ENCODE measurements at places on chromosomes 13 and 19.

DNA sequence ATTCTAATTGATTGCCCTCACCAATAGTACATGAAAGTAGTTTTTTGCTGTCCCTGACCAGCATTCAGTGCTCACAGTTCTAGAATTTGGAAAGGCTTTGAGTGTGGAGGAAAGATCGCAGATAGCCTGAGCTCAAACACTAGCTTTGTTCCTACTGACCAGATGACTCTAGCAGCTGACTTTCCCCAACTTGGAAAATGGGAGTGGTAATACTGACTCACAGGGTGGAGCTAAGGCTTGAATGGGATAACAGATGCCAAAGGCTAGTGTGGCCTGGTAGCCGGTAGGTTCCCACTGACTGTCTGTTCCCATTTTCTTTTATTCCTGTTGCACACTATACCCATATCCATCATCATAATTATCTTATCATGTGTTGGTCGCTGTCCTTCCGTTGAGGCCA, 3.7 kb downstream of the ZSCAN22 start:
- peak; percentile 85 for DNase-seq

- peak; percentile 40 for DNase-seq
Measured at GRCh38 chr19:18317961-18318800, 4.7 kb downstream of the LSM4 start.

GRCh38 chr13:71752775-71753513, 114.1 kb downstream of the DACH1 start:
- no peak for DNase-seq

DNA sequence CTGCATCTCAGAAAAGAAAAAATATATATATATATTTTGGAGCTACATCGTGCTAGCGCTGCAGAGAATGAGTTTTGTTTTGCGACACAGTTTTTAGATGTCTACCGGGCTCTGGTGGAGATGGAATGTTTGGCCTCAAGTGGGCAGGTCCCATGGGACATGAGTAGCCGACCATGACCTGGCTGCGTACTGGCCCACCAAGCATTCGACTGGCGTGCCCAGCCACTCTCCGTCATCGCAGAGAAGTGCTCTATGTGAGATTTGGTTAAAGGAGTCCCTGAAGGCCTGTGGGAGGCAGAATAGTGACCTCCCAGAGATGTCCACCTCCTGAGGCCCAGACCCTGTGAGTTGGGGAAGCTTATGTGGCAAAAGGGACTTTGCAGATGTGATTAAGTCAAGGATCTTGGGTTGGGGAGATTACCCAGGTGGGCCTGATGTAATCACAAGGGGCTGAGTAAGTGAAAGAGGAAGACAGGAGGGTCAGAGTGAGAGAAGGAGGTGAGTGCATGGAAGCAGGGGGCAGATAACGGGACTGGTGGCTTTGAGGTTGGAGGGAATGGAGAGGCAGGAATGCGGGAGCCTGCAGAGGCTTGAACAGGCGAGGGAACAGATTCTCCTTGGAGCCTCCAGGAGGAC, 821 bp upstream of the LILRB4 start:
- no peak for DNase-seq

GRCh38 chr13:35393886-35394285, 82.6 kb downstream of the MAB21L1 start:
- DNase-seq, result no peak

DNA sequence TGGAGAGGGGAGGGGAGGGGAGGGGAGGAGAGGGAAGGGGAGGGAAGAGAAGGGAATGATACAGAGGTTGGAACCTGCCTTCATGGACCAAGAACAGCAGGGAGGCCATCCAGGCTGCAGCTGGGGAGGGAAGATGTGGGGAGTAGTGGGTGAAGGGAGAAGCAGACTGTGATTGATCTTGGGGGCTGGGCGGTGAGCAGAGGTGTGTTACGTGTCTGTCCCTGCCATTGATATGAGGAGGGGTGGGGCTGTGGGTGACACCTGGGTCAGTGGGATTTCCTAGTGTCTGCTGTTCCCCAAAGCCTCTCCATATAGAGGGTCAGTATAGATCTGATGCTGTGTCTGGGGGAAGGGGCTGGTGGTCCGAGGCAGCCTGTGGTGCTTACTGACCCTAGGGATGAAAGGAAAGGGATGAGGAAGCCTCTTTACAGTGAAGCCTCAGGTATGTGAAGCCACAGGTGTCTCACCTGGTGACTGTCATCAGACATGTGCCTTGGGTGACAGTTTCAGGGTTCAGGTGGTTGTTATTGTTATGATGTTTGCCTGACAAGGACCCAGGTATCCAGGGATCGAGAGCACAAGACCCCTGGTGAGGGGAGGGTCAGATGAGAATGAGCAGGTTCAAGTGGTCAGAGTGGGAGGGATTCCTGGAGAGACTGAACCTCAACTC, 18.7 kb upstream of the CEACAM1 start:
- DNase-seq, result no peak

- DNase-seq, result no peak
Measured at GRCh38 chr19:16472992-16473391, 1.2 kb upstream of the EPS15L1 start.

- DNase-seq, result peak; percentile 45
Measured at GRCh38 chr19:37975071-37975470, 68.1 kb downstream of the SIPA1L3 start.

GRCh38 chr19:4557971-4558941, 1.2 kb downstream of the SEMA6B start:
- DNase-seq, result no peak

DNA sequence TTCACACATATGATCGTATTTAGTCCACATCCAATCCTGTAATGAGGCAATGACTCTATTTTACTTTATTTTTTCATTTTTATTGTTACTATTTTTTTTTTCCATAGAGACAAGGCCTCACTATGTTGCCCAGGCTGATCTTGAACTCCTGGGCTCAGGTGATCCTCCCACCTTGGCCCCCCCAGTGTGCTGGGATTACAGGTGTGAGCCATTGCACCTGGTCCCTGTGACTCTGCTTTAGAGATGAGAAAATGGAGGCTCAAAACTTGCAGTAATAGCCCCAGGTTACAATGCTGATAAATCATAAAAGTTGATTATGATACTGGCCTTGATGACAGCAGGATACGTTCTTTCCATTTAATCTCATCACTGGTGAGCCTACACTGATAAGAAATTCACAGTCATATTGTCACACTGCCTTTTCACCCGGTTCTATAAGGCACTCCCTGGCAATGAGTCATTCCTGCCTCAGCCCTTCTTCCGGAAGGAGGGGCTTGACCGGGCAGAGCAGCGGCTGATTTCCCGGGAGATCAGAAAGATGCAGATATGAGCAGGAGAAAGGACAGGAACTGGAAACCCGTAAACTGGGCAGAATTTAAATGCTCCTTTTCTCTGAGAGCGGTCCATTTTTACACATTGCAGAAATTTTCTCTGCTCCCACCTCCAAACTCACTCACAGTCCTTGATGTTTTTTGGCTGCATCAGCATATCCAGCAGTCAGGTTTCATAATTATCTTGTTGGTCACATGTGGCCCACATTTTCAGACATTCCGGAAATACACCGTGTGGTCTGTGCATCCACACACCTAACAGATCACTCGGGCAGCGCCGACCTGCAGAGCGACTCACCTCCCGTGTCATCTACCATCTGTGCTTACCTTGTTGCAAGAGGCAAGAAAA, 616.4 kb downstream of the EFNB2 start:
- no peak for DNase-seq

GRCh38 chr19:38880076-38880881, 2.2 kb upstream of the RINL start:
- no peak for DNase-seq
